ENCODE measurements at places on chromosomes 4 and X.

DNA sequence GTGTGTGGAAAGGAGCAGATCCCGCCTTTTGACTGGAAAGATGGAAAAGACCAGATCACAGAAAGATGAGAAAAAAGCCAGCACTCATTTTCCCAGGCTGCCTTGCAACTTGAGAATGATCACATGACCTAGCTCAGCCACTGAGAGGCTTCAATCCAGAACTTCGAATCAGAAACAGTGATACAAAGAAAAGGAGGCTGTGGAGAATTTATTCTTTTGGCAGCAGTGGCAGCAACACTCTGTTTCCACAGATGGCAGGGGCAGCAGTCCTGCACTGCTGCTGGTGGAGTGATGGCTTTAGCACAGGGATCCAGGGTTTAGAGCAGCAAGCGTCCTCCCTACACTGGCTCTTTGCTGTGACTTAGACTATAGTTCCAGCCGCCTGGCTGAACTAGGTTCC, 77.8 kb upstream of the SH3RF1 start:
- no peak for DNase-seq

GRCh38 chr4:129668092-129668491, 572.1 kb downstream of the C4orf33 start:
- no peak for DNase-seq

GRCh38 chrX:12446342-12447075, 308.2 kb downstream of the FRMPD4 start:
- DNase-seq, result peak; percentile 15

- DNase-seq, result no peak
Observed at GRCh38 chr4:168336837-168337549, 18.4 kb upstream of the DDX60 start.

- peak; percentile 11 for DNase-seq
Observed at GRCh38 chr4:144985014-144985413, 113.0 kb downstream of the ANAPC10 start.

GRCh38 chr4:13248621-13249298, 235.4 kb downstream of the RAB28 start:
- DNase-seq, result no peak

- DNase-seq, result peak; percentile 76
Observed at GRCh38 chrX:55489314-55490009, at the start of gene USP51. Gene USP51, minus strand, starts transcription at chrX:55489848. Its CDS starts 909 bp downstream, at chrX:55488939.

DNA sequence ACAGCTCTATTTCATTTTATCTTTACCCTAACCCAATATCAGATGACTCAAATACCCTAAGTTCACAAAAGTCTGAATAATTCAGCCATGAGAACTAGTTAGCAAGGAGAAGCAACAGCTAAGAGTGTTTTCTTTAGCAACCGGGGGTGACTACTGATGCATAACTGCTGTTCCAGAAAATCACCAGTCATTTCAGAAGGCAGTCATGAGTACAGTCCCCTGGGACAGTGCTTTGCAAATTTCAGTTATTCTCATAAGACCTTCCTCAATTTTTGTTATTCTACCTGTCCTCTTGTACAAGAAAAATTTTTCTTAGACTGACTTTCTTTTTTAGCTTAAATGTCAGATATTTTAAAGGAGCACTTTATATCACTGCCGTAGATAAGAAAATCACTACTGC, 16.4 kb downstream of the BANK1 start:
- DNase-seq, result no peak

- DNase-seq, result no peak
Observed at GRCh38 chr4:65515646-65516045, 154.6 kb downstream of the EPHA5 start.

DNA sequence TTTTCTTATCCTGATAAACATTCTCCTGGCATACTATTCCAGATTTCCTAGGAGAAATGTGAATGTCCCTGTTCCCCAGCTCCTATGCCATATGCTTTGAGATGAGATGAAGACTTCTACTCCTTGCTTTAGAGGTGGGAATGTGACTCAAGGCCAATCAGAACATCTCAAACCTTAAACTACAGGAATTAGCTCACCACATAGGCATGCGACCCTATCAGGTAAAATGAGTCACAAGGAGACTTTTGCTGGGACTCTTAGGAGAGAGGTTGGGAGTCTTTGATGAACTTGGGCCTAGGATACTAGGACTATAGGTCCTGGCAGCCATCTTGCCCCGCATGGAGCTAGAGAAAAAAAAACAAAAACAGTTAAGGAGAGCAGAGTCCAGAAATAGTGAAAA, 5.8 kb upstream of the USO1 start:
- no peak for DNase-seq

GRCh38 chr4:118918388-118918787, 29.7 kb downstream of the SYNPO2 start:
- DNase-seq, result peak; percentile 73

- peak; percentile 89 for DNase-seq
Observed at GRCh38 chrX:47540754-47541538, 20.1 kb upstream of the ARAF start.

- peak; percentile 31 for DNase-seq
Observed at GRCh38 chr4:140059159-140059558, 94.8 kb downstream of the MAML3 start.

DNA sequence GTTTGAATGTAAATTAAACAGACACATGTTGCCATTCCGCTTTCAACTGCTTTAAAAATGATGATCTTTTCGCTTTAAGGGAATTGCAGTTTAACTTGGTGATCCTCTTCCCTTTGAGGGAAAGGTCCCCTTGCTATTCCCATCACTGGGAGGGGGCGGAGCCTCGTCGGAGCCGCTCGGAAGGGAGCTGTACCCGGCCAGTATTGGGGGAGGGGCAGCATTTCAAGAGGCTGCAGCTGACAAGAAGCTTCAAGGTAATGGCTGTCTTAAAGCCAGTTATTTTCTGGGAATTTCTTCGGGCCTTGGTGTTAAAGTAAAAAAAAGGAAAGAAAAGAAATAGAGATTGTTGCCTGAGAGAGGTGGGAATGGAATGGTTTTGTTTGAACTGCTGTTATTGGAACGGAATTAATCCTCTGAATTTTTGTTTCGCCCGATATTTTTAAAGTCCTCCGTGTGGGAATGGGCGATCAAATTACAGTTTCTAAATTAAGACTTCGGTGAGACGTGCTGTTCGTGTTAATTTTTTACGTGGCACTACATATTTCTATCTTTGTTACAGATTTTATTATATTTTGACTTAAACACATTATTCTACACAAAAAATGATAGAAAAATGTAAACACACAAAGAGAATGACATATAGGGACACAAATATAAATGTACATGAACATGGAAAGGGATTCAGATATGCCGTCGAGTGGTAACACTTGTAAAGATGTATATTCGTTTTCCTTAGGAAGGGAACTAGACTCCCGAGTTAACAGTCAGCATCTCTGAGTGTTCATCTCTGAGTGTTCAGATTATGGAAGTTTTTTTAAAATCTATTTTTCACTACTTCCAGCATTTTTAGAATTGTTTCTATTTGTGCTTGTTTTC, 9.2 kb downstream of the PWWP3B start:
- DNase-seq, result no peak

DNA sequence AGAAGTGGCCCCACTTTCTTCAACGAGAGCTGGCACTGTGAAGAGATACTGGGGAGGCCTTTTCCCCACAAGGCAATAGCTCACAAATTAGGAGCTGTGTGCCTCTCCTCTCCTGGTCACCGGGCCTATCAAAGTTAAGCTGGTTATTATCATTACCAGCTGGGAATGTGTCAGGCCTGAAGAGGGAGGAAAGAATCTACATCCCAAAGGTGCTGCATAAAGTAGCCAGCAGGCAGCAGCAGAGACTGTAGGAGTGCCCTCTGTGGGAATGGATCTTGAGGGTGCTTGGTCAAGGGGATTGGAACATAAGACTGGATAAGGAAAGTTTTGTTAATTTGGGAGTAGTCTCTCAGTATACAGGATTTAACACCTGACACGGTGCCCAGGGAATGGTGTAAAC, 9.1 kb upstream of the TMPRSS11D start:
- no peak for DNase-seq
